ENCODE measurements at places on chromosomes 16 and 17. TPM values are rescaled to one million over a fixed set of nuclear protein-coding genes. Genes with fewer than 3 reads are reported as not detected.

Gene VWA3A
- not detected for polyA plus RNA-seq

Gene AOC2
- polyA plus RNA-seq, result 1.3 TPM

Gene DOC2B
- 1.1 TPM for polyA plus RNA-seq

Gene CIBAR2
- polyA plus RNA-seq, result not detected

Gene RPL13
- polyA plus RNA-seq, result 1,458 TPM

Gene GPR142
- polyA plus RNA-seq, result not detected

Gene PIPOX
- 8.0 TPM for polyA plus RNA-seq

Gene PRSS22
- polyA plus RNA-seq, result 66.3 TPM

Gene PRSS33
- polyA plus RNA-seq, result not detected

Gene RNF112
- 11.3 TPM for polyA plus RNA-seq

Gene EFCAB5
- 0.63 TPM for polyA plus RNA-seq

Gene STXBP4
- 15.5 TPM for polyA plus RNA-seq

Gene DBNDD1
- polyA plus RNA-seq, result 21.0 TPM

Gene OSGIN1
- polyA plus RNA-seq, result 10.0 TPM

Gene DBF4B
- polyA plus RNA-seq, result 4.1 TPM

GRCh38 chr17:73510981-73511718, 133.1 kb downstream of the SDK2 start:
- DNase-seq, result no peak

DNA sequence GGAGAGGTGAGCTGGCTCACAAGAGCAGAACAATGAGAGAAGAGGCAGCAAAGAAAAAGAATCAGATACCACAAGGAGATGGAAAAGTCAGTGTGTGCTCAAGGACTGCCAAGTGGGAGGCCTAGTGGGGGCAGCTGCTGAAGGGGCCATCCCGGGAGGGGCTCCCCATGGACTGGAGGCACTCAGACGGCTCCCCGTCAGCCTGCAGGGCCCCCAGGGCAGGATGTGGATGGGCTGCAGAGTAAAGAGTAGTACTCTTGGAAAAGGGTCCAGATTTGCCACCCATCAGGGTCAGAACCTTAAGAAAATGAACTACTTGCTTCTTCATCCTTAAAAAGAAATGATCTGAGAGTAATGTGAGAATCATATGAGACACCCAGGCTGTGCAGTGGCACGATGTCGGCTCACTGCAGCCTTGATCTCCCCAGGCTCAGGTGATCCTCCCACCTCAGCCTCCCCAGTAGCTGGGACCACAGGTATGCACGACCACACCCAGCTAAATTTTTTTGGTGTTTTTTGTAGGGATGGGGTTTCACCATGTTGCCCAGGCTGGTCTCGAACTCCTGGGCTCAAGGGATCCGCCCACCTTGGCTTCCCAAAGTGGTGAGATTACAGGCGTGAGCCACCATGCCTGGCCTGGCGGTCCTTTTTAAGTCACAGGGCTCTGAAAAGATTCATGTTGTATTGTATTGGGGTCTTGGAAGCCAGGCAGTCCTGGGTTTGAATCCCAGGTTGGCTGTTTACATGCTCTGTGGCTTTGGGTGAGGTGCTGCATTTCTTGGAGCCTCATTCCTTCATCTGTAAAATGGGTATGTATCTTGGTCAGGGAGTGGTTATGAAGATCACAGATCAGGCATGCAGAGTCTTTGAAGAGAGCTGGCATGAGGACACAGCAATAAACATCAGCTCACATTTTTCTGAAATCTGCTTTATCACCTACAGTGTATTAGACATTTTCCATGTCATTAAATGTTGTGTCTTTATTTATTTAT, 15.1 kb downstream of the ACSF2 start:
- DNase-seq, result no peak

DNA sequence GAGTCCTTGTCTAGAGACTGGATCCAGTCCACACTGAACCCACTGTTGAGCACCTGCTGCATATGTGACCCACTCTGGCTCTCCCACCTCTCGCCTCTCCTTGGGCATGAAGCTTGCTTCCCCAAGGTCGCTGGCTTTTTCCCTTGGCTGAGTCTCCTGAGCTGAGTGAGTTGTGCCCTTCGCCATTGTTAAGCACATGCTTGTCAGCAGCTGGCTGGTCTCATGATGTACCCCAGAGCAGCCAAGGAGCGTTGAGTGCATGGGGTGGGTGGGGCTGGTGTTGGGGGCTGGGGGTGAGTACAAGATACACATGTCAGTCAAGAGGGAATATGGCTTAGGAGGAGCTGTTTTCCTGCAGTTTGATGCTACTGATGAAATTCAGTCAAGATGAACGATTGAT, 165.6 kb downstream of the SNX29 start:
- no peak for DNase-seq

DNA sequence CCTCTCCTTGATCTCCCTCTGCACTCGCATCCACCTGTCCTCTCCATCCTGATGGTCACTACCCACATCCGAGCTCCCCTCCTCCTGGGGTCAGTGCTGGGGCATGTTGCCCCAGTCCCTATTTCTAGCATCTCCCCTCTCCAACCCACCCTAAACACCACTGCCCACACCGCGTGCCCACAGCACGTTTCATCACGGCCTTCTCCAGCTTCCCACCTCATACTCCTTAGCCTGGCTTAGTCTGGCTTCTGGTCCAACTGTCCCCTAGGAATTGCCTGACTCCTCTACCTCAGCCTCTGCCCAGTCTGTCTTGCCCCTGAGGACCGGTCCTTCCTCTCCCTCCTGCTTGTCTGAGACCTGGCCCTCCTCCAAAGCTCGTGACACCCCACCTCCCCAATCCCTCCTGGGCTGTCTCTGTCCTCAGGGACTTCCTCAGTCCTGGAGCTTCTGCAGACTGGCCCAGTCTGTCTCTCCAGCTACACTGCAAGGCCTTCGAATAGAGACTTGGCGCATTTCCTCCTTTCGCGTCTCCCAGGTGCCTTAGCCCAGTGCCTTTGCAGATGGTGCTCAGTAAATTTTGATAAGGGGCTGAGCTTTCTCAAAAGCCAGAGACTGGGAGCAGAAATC, 4.9 kb downstream of the ALOX15 start:
- no peak for DNase-seq

DNA sequence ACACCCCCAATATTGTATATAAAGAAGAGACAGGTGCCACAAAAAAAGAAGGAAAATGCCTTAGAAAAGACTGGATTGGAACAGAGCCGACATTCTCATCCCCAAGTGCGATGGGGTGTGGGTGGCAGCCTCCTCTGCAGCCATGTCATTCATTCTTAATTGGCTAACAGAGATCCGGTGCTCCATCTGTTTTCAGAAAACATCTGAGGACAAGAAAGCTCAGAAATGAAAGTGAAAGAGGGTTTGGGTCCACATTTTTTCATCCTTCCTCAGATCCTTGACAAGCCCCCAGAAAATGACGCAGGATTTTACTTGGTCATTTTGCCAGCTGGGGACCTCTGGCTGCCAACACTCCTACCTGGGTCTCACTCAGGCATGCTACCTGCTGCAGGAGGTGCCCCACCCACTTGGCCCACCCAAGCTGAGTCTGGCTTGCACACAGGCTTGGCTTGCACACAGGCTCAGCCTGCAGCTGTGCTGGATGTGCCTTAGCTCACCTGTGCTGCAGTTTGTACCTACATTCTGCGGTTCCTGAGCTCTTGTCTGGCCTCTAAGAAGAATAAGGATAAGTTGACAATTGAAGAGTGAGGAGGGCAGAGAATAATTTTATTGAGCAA, 21.9 kb downstream of the KIF2B start:
- no peak for DNase-seq

DNA sequence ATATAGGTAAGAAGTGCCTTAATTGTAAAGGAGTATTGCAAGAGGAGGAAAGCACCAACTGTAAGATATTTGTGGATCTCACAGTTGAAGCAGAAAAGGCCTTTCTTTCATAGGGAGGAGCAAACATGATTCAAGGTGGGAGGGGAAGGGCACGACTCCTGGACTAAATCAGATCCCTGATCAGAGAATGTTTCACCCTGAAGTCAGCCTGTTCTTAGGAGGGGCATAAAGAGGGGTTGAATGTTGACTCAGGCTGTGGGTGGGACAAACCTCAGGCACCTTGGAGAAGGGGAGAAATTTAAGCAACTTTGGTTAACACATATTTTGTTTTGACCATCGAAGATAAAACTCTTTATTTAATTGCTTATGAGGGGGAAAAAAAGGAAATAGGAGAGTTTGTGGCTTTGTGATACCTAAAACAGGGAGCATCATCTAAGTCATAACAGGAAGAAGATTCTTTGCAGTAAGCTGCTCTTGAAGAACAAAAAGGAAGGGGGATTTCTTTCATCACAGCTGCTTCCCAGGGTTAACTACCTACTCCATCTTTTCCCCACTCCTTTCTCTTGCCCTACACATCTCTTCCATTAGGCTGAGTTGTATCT, 158.6 kb upstream of the ZNF267 start:
- no peak for DNase-seq

DNA sequence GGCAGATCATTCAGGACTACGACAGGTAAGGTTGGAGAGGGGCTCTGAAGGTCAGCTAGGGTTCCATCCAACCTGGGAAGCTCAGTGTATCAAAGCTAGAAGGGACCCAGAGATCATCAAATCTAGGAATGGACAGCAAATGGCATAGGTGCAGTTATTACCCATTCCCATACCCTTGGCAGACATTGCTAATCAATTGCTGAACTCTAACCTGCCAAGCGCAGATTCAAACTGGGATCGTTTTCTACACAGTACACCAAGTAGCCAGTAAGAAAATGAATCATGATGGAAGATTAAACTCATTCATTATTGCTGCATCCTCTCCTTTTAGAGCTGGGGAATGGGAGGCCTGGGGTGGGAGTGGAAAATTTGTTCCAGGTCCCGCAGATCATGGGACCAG, 33.6 kb downstream of the CPNE2 start:
- DNase-seq, result no peak

- DNase-seq, result no peak
Observed at GRCh38 chr16:5060073-5060641, 5.6 kb downstream of the C16orf89 start.

DNA sequence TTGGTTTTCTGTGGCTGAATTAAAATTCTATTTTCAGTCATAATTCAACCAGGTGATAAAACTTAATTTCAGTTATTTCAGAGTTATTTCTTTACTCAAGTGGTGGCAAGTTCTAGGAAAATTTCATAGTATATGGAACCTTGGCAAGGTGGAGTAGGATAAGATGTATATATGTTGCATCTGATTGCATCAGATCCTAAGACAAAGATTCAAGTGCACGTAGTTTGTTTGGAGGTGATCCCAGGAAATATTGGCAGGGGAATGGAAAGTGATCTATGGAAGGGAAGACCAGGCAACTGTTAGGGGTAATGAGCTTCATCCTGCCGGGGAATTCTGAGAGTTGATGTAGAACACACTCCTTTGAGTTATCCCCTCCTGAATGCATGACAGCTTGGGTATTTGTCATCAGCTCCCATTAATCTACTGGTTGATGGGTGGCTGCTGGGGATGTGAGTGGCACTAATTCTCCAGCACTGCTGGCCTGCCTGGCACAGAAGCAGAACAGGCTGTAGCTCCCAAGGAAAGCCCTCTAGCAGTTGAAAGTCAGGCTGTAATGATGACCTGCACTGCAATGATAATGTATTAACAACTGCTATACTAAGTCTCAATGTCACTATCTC, 52.2 kb upstream of the TOM1L1 start:
- DNase-seq, result no peak

DNA sequence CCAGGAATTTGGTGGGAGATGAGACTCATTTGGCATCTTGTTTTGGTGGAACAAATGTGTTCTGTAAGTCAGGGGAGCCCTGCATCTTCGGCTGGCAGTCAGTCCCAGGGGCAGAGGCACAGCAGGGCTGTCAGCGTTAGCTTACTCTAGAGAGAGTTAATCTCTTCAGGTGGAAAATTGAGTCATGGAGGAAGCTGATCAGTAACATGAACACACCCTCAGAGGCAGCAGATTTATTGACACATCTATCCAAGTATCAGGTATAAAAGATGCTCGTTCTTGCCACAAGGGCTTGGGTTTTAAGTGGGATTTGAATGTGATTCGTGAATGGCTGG, 55.2 kb downstream of the EPN2 start:
- no peak for DNase-seq

- DNase-seq, result peak; percentile 78
Observed at GRCh38 chr17:7004398-7005253, 7.8 kb upstream of the RNASEK start.

DNA sequence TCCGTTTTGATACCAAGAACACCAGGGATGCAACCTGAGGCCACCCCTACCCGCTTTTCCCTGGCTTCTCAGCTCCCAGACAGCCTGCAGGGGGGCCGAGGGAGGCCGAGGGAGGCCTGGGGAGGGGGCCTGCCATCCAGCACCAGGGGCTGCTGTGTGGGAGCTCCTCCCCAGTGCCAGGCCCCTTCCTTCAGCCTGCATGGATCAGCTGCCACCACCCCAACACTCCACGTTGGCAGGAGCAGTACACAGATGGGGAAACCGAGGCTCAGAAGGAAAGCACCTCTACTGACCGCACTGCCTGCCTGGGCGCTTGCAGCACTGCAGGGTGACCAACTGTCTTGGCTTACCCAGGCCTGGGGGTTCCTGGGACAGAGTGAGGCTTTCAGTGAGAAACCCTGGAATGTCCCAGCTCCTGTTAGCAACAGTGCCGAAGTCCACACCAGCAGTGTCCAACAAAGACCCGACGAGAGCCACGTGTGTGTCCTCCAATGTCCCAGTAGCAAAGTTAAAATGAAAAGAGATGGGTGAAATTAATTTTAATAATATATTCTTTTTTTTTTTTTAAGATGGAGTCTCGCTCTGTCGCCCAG, 5.3 kb upstream of the OSGIN1 start:
- no peak for DNase-seq

DNA sequence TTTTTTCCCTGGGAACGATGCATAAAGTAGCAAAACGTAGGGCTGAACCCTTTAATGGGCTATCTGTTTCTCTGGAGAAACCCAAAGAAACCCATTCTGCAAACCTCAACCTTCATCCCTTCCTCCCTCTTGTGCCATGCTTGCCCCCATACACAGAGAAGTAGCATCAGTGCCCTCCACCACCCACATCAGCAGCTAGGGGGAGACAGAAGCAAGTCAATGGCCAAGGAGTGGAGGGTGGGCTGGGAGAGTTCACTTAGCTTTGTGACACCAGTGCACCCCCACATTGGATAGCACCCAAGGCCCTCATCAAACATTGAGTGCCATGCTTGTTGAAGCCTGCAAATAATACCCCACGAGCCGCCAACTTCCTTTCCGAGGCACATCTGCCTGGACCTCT, 282.4 kb downstream of the ABCC12 start:
- no peak for DNase-seq

DNA sequence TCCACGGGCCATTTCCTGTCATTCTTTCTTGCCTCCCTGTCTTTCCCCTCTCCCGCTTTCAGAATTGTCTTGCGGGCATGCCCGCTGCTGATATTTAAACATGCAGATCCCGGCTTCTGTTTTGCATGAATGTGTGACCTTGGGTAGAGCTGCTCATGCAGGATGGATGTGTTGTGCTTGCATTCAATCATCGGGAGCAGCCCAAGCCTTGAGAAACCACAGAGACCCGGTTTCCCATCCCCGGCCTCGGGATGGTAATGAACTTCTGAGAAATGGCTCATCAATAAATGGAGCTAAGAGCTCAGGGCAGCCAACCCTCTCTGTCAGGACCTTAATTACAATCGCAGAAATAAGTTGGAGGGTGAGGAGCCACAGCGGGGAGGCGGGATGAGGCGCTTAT, 303.7 kb upstream of the TNRC6C start:
- no peak for DNase-seq

All from hepatocyte (in vitro differentiated cells).